Hindlimb muscle (tissue), 1 donor: ENCODE measurements at places on chromosomes 6 and 20.

DNA sequence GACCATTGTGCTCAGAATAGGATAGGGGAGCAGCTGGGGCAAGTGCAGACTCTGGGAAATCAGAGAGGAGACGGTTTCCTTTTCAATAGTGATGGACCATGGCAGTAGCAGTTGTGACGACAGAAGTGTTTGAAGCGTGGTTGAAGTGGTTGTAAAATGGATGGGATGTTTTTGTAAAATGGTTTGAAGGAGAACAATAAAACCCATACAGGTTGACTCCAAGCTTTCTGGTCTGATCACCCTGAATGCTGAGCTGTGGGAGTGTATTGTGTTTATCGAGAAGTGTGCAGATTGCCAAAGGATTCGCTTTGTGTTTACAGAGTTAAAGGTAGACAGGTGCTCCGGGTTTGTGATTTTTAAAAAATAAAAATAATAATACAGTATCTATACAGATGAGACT, 255.2 kb upstream of the SULF2 start:
- no peak for DNase-seq

GRCh38 chr6:121932076-121932991, 467.1 kb upstream of the HSF2 start:
- DNase-seq, result peak; percentile 46

GRCh38 chr6:145673504-145673903, 61.8 kb downstream of the EPM2A start:
- DNase-seq, result no peak

GRCh38 chr6:7121700-7122241, 14.0 kb downstream of the RREB1 start:
- DNase-seq, result no peak

DNA sequence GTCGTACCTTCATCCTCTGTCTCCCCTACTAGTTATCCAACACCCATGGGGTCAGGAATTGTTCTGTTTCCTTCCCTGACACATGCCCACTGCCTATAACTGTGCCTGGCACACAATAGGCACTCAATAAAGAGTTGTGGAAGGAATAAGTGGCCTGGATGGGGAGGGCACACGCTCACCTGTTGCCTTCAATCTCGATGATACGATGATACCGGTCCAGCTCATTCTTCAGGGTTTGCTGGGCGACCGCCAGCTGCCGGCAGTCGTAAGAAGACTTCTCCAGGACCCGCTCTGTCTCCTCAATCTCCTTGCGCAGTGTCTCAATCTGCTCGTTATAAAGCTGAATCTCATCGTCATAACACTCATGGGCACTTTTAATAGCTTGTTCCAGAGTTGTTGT, 32.5 kb downstream of the BFSP1 start:
- DNase-seq, result no peak

DNA sequence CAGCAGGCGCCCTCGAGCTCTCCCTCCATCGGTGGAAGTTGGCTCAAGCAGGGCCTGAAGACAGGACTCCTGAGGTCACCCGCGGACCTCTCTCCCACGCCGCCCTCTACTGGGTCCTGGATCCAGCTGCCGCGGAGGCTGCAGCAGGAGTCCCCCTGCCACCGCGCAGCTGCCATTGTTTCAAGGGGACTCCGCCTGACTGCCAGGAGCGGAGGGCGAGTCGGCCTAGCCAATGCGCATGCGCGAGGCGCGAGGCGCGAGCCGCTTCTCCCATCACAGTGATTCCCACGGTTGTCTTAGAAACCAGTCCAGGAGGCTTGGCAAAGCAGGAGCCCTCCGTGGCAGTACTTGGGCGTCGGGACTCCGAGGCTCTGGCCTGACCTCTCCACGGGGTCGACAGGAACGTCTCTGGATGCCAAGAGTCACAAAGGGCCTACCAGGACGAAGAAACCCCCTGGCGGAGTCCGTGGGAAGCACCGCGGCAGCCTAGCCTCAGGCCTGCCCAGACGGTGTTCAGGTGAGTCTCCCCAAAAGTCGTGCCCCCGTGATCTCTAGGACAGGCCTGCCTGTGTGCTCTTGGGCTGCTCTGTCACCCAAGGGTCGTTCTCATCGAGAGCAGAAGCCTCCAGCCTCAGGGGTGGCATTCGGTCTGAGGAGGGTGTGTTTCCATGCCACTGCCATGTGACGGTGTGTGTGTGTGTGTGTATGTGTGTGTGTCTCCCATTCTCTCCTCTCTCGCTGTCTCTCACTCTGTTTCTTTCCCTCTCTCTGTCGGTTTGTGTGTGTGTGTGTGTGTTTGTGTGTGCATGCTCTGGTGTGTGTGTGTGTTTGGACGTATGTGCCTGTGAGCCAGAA, 290.6 kb upstream of the ZNF337 start:
- peak; percentile 22 for DNase-seq

DNA sequence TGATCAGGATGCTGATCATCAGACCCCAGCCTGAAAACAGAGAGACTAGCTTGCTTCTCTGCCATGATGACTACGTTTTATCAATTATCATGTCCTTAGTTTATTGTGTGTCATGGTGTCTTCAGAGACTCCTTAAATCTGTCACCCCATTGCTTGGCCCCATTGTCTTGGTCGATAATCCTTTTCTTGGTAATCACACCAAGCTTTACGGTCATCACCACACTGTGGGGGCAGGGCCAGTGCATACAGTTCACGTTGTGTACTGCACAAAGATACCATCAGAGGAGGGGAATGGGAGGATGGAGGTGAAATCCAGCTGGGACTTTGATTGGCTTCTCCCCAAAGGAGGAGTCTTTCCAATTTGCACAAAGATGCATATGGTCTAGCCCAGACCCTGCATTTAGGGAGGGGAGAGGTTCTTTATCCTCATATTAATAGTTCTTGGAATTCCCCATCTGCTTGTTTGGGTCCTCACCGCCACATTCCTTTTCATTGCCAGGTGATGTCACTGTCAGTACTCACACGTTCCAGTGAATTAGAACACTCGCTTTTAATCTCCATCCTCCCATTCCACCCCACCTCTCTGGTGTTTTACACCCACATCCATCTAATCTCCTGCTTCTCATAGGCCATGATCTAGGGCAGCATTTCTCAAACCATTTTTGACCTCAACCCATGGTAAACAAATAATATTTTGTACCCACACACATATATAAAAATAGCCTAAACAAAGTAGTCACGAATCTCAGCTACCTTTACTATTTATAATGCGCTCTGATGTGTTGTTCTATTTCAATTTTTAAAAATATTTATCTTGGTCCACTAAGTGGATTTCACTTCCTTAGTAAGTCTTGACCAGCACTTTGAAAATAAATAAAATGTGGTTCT, 5.7 kb downstream of the ETV7 start:
- no peak for DNase-seq

- DNase-seq, result no peak
Observed at GRCh38 chr6:117502580-117502979, 20.1 kb downstream of the DCBLD1 start.

DNA sequence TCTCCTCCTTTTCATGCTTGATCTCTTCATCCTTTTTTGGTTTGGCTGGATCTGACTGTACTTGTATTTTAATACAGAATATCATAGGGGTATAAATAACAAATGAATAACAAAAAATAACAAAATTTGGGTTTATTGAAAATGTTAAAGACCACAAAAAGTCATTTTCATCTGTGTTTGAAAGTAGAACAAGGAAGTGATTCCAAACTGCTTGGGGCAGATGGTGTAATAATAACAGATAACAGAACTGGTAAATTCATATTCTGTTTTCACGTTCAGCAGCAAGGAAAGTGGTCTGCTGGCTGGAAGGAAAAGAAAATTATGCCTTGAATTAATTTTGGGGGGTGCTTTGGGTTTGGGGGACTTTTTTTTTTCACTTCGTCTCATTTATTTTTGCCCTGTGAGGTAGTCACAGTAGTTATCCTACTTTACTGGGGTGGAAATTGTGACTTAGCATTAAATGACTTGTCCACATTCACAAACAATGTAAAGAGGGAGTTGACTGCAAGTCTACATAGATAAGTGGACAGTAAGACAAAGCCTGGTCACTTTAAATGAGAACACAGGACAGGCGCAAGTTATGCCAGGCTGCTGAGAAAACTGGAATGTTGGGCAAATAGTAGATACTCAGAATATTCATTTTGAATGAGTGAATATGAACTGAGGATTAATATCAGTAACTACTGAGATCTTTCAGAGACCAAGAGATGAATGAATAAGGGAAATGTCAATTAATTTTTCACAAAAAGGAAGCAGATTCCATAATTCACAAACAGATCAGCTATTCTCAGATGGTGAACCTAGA, 193.9 kb upstream of the CITED2 start:
- no peak for DNase-seq

GRCh38 chr6:13358511-13358910, 30.2 kb upstream of the TBC1D7 start:
- no peak for DNase-seq

- DNase-seq, result no peak
Observed at GRCh38 chr20:63064310-63064709, 57.5 kb upstream of the BHLHE23 start.

GRCh38 chr20:60132827-60133670, 174.8 kb downstream of the CDH26 start:
- no peak for DNase-seq

DNA sequence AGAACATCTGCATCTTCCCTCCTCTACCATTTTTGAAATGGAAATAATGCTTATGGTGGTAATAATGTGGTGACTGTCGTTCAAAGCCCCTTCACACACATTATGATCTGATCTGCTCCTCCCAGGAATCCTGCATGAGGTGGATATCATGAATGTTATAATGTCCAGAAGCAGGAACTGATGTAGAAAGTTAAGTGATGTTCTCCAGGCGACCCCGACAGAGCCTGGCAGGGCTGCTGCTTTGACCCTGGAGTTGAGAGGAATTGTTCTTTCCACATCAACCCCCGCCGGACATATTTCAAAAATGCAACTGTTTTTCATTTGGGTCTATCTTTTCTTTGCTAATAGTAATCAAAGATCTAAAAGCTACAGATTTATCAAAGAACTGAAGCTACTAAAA, 131.6 kb downstream of the GMPR start:
- no peak for DNase-seq

DNA sequence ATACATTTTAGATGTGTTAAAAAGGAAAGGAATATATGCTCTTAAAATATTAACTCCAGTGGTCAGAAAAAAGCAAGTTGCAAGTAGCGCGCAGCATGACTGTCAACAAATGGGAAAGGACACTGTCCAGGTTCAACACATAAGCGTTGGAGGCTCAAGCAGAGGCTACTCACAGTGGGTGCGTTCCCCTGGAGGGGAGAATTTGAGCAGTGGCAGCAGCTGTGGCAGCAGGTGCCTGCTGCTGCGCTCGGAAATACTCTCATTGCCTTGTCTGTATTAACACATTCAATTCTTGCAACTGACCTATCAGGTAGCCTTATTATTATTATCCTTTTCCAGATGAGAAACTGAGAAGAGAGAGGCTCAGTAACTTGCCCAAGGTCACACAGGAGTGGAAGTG, 21.9 kb upstream of the CCN6 start:
- no peak for DNase-seq

DNA sequence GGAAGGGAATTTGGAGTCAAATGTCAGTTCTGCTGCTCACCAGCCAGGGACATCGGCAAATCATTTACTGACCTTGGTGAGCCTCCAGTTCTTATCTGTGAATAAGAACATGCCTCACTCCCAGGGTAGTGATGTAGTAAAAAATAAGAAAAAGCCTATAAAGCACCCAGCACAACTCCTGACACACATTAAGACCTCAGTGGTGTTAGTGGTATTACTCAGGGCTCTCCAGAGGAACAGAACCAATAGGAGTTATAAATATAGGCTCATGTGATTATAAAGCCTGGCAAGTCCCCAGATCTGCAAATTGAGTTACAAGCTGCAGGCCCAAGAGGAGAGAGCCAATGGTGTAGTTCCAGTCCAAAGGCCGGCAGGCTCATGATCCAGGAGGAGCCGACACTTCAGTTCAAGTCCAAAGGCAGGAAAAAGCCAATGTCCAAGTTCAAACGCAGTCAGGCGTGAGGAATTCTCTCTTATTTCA, 71.3 kb upstream of the EYA2 start:
- DNase-seq, result peak; percentile 70

GRCh38 chr6:43856005-43856765, 86.2 kb downstream of the VEGFA start:
- no peak for DNase-seq

- DNase-seq, result no peak
Observed at GRCh38 chr20:14415467-14415866, 78.1 kb upstream of the FLRT3 start.

DNA sequence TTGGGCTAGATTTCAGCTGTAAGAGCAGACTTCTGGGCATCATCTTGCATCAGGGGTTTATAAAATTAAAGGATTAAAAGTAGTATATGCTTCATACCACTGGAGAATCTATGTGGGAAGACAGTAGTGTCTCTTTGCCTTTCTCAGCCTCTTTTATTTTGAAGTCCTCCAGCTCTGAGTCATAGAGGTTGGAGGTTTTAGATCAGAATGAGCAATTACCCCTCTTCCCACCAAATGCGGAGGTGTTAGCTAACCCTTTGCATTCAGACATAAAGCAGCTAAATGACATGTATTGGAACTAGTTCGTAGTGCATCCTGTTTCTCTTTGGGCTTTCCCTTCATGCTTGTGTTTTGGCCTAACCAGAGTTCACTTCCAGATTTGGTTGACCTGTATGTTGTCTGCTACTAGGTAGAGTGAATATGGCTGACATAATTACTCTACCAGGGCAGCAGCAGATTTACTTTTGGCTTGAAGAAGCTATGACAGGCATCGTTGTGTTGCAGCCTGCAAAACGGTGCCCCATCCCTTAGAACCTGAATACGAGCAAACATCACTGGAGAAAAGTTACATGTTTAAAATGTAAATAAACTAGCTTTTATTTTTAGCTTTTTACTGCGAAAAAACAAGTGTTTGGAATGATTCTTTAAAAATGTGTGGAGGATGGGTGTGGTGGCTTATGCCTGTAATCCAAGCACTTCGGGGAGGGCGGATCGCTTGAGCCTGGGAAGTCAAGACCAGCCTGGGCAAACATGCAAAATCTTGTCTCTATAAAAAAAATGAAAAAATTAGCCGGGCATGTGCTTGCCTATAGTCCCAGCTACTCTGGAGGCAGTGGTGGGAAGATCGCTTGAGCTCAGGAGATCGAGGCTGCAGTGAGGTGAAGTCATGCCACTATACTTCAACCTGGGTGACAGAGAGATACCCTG, 82.2 kb downstream of the MYO6 start:
- DNase-seq, result no peak

- DNase-seq, result no peak
Observed at GRCh38 chr6:73325656-73326055, 28.4 kb downstream of the DPPA5 start.

DNA sequence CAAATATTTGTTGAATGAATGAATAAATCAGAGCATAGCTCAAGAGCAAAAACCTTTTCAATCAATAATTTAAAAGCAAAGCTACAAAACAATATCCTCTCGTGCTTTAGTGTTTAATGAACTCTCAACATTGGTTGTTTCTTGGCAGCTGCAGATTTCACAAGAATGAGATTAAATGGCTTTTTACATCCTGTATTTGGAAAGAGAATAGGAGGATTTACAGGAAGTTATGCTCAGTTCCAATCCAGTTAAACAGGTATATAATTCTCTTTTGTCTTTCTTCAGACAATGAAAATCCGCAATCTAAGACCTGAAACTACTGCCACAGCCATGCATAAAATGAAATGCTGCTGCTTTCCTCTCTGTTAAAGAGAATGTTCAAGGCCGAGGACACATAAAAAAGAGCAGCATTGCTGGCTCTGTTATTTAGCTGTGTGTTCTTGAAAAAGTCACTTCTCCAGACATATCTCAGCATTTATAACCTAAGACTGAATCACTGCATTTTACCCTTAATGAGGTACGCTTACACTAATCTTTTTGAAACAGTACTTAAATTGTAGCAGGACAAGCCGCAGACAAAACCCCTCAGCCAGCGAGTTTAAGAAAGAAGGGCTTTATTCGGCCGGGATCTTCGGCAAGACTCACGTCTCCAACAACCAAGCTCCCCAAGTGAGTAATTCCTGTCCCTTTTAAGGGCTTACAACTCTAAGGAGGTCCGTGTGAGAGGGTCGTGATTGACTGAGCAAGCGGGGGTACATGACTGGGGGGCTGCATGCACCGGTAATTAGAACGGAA, 3.6 kb downstream of the C6orf52 start:
- DNase-seq, result no peak
